Fibroblast of the aortic adventitia (primary cell): ENCODE measurements at places on chromosomes 1 and 21.

GRCh38 chr1:116356673-116357072 is 16.4 kb upstream of the ATP1A1 start:
- peak; percentile 57 for DNase-seq

- DNase-seq = no peak
These were observed 16.1 kb upstream of the NTNG1 start for GRCh38 chr1:107124694-107125093.

DNA sequence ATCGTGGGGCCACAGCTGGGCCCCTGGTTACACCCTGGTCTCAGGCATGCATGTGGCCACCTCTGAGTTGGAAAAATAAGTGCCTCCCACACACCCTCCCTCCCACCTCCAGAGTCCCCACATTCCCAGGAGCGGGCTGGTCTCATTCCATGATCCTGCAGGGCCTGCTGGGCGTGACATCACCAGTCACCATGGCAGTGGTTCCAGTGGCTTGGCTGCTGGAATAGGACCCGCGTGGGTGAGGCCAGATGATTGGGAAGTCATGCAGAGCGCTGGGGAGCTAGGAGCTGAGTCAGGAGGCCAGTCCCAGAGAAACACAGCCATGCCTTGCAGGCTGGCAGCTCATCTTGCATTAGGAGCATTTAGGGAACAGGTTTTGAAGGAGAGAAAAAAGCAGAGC is 125.4 kb upstream of the TMEM51 start:
- peak; percentile 89 for DNase-seq

GRCh38 chr1:236951672-236952071 is 52.6 kb downstream of the MT1HL1 start:
- DNase-seq = no peak

GRCh38 chr1:208643005-208643597 is 398.9 kb upstream of the PLXNA2 start:
- no peak for DNase-seq

GRCh38 chr1:3689138-3689750 is 36.9 kb downstream of the TP73 start:
- DNase-seq = no peak

DNA sequence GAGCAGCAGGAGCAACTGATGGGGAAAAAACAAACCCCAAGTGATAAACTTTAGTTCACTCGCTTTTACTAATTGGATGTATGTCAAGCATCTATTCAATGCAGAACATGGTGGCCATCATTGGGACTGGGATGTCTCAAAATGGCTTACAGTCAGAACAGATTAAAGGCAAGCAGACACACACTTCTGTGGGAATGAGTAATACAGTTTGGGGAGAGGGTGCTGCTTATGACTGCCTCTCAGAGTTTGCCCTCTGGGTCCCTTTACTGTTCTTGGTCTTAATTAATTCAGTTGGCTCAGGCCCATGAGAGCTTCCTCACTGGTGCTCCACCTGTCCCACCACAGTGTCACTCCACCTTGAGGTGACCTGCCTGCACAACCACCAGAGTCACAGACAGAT is 119.5 kb downstream of the TBX19 start:
- DNase-seq = no peak

DNA sequence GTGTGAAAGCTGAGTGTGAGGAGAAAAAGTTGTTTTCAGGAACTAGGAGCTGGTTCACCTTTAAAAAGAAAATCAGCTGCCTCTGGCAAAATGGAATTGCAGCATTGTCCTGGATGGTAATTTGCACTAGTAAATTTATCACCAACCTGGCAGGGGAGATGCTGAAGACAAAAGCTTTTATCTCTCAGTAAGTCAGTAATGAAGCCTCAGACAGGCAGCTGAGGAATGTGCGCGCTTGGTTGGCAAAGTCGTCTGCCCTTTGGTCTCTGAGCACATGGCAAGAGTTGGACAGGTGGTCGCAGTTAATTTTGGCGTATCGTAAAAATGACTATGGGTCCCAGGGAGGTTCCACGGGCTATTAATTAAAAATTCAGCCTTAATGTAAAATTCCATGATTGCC is 131.9 kb downstream of the BACH1 start:
- DNase-seq = no peak

- DNase-seq = peak; percentile 59
These were observed 16.2 kb downstream of the CSRP1 start for GRCh38 chr1:201490708-201491131.

DNA sequence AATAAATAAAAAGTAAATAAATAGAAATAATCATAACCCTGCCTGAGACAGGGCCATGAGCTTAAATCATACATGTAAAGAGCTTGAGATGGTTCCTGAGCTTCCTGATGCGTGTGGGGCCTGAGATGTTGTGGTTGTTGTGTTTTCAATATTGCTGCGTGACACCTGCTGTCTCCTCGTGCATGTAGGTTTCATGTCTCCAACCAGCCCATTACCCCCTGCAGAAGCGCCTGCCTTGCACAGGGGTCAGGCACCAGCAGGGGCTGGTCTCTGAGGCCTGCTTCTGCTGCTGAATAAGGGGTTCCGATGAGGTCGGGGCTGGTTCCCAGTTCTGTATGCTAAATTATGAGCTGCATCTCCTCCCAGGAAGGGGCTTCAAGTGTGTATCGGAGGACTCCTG is 15.9 kb downstream of the UMODL1 start:
- no peak for DNase-seq

DNA sequence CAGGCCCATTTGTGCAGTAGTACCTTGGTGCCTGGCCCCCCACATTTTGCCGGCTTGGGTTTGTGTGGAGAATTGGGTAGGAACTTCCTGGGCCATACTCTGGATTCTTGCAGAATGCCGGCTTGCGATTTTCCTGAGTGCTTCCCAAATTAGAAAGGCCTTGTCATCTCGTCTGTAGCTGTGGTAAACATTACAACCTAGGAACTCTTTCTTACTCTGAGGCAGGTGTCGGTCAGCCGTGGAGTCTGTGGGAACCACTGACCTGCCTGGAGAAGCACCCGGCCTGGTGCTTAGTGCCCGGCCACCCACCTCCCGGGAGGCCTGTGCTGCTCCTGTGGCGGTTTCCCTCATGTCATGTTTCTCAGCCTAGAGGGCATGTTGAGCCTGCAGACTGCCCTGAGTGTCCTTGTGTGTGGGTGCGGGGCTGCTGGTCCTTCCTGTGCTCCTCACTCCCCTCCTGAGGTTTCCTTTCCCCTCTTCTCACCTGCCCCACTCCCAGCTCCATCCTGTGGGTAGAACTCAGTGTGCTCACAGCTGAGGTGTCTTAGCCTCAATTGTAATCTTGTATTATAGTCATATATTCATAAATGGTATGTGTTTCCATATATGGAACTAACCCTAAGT is 64.7 kb downstream of the S100B start:
- no peak for DNase-seq

- DNase-seq = no peak
These were observed 37.2 kb upstream of the DDAH1 start for GRCh38 chr1:85502171-85502570.

- DNase-seq = no peak
These were observed 27.8 kb upstream of the TNFSF4 start for GRCh38 chr1:173234899-173235298.

- no peak for DNase-seq
These were observed 32.5 kb downstream of the PADI2 start for GRCh38 chr1:17086751-17087150.

DNA sequence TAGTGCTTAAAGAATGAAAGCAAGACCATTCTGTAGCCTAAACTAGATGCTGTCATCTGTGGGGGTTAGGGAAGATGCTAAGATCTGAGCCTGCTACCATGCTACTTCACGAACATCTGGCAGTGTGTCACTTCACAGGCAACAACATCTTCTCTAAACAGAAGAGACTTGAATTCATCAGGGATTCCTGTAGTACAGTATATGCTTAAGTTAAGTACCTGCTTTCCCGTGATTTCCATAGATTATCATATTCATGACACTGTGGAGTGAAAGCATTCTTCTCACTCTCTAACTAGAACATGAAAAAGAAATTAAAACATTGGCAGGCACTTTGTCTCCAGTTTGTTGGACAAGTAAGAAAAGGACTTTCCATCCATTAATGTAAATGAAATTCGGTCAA is 390.9 kb downstream of the PTBP2 start:
- no peak for DNase-seq

GRCh38 chr1:20634594-20635084 is 1.4 kb downstream of the PINK1 start:
- DNase-seq = peak; percentile 39

- no peak for DNase-seq
These were observed 383.3 kb downstream of the RRAGC start for GRCh38 chr1:38476111-38476849.

DNA sequence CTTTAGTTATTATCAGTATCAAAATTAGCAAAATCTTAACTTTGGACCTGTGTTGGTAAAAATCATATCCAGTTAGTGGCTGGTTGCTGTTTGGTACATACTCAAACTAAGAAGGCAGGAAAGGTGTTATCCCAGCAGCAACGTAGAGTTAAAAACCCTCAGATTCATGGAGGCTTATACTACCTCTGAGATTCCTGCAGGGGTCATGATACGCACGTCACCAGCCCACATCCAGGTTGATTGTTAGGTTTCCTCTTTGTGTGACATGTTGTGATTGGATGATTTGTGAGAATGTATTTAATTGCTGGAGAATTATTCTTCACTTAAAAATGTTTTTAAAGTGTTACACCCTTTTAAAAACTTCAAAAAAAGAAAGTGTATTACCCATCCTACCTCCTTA is 423.3 kb upstream of the ADGRL2 start:
- no peak for DNase-seq

GRCh38 chr1:192756847-192757246 is 52.0 kb upstream of the RGS2 start:
- DNase-seq = no peak

- DNase-seq = peak; percentile 96
These were observed 48.9 kb downstream of the INKA2 start for GRCh38 chr1:111690306-111690617.

DNA sequence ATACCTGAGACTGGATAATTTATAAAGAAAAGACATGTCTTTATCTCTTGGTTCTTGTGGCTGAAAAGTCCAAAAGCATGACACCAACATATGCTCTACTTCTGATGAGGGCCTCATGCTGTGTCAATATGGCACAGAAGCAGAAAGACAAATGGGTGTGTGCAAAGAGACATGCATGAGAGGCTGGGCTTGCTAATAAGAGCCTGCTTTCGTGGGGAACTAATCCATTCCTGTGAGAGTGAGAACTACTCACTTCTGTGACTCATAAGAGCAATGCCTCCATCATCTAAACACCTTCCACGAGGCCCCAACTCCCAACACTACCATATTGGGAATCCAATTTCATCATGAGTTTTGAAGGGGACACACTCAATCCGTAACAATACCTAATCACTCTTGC is 340.0 kb upstream of the DUSP10 start:
- no peak for DNase-seq

- peak; percentile 28 for DNase-seq
These were observed 444.1 kb downstream of the PLPP3 start for GRCh38 chr1:56135069-56135863.

DNA sequence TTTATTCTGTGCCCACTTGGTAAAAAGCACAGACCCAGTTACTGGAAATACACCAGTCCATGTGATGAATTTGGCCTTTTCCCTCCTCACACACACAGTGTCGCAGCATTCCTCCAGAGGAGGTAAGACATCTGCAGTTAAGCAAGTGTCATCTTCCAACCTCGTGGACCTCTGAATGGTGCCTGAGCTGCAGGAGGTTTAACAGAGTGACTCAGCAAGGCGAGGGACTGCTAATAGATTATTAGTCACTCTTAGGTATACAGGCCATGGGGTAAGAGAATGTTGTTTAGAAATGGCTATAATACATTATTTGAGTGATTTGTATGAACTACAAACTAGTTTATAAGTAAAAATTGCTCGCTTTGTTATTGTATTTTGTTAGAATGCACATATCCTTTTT is 8.6 kb upstream of the LRRC8B start:
- peak; percentile 33 for DNase-seq

- DNase-seq = peak; percentile 68
These were observed 27.2 kb upstream of the NFIA start for GRCh38 chr1:61055110-61055614.

DNA sequence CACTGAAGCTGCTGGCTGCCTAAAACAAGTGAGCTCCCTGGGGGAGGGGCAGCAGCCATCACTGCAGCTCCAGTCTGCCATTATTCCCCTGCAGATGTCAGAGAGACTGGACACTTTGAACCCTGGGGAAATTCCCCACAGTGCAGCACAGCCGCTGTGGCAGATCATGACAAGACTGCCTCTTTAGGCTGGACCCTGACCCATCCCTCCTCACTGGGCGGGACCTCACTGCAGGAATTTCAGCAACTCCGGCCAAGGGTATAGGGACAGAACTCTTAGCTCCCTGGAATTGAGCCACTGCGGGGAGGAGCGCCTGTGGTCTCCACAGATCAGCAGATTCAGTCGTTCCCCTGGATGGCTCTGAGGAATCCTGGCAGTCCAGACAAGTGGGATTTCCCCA is 964.6 kb downstream of the BRINP3 start:
- no peak for DNase-seq

- DNase-seq = no peak
These were observed 277.5 kb upstream of the KAZN start for GRCh38 chr1:14320986-14321385.

DNA sequence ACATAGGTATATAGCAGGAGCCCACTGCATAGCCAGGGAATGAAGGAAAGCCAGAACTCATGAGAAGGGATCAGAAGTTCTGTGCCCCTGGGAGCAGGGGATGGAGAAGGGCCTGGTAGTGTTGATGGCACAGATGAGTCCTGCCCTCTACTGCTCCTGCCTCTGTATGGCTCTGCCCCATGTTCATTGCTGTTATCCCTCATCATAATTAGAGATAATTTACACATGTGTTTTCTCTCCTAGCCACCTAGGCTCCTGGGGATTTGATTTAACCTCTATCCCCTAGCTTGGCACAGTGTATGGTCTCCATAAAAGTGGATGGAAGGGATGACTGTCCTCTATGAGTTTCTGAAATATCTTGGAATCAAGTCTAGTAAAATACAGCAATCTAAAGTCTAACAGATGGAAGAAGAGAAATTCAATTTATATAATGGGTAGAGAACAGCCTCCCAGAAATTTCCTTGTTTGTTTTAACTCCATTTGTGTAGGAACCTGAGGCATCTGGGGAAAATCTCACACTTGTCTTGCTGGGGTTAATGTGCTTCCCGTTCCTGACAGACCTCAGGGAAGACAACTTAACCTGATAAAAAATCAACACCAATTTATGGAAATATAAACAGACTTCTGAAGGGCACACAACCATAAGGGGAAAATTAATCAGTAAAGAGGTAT is 393.8 kb downstream of the HHAT start:
- no peak for DNase-seq

DNA sequence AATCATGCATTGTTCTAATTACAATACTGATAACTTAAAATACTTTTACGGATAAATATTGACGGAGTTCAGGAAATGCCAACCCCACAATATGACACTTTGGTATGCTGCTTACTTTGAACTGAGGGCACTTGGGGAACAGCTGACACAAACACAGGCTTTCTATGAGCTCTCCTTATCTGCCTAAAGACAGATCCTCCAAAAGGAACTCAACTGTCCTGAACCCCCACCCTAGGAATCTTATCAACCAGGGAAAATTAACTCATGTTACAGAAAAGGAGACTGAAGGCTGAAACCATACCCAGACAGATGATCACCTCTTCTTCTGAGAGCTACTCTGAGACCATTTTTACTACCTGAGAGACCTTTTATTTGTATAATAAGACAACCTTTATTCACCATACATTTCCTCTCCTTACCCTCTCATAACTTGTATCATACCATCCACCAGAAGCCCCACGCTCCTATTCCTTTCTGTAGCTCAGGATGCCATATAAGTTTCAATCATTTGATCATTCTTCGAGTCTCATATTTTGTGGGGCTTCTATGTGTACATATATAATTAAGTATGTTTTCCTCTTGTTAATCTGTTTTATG is 239.5 kb downstream of the FAF1 start:
- DNase-seq = no peak

- peak; percentile 14 for DNase-seq
These were observed 102.5 kb upstream of the TARDBP start for GRCh38 chr1:10909697-10910680.
